ENCODE measurements at places on chromosomes 13 and 19.
A peak's percentile ranks its signal among the peaks of the same experiment; 100 is the strongest.

DNA sequence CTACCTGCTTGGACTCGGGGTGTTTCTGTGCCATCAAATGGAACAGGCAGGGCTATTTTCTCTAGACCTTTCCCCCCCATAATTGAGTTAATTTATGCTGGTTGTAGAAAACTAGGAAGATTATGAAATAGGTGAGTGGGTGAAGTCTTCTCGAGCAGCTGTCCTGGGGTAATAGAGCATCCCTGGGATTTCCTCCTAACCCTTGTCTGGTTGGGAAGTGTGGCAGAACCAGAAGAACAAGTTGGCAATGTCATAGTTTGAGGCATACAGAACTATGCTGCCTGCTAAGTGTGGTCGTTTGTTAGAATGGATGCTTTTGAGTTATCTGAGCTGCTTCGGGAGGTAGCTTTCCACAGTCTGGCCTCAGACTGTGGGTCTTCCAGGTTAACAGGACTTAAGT lies 3.7 kb downstream of the GATAD2A start:
- DNase-seq = no peak

DNA sequence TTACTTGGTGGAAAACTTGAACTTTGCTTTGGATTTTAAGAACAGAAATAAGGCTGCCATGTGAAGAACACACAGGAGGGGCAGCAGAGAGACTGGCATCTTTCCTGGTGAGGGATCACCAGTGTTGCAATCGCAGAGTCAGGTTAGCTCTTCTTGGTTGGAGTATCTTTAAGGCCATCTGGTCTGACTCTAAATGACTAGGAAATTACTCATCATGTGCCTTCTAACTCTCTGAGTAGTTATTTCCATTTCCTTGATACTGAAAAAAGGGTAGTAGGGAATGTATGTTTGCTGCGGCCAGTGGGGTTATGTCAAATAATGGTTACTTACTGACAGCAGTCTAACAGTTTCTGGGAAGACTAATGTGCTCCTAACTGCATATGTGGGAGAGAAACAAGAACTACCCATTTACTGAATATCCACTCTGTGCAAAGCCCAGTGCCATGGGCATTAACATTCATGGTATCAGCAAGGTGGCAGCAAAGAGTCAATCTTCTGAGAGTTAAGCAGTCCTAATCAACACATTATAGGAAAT lies 122.1 kb downstream of the COG6 start:
- DNase-seq = no peak

- DNase-seq = no peak
These were observed 472.2 kb downstream of the TDRD3 start for GRCh38 chr13:60869225-60869624.

GRCh38 chr13:51689663-51689996 lies 105.4 kb downstream of the WDFY2 start:
- DNase-seq = no peak

DNA sequence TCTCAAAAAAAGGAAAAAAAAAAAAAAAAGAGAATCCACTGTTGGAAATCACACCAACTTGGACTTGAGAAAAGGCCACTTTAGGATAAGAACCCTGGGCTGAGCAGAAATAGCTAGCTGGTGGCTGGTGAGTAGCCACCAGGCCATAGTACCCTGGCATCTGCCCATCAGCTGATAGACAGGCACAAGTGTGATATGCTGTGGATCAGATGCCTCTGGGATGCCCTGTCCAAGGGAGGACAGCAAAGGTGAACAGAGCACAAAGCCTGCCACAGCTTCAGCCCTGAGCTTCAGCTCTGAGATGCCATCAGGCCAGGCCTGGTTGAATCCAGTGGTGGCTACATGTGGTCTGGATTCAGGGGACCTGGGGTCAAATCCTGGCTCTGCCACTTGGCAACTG lies 8.7 kb downstream of the SIRT2 start:
- DNase-seq = no peak

DNA sequence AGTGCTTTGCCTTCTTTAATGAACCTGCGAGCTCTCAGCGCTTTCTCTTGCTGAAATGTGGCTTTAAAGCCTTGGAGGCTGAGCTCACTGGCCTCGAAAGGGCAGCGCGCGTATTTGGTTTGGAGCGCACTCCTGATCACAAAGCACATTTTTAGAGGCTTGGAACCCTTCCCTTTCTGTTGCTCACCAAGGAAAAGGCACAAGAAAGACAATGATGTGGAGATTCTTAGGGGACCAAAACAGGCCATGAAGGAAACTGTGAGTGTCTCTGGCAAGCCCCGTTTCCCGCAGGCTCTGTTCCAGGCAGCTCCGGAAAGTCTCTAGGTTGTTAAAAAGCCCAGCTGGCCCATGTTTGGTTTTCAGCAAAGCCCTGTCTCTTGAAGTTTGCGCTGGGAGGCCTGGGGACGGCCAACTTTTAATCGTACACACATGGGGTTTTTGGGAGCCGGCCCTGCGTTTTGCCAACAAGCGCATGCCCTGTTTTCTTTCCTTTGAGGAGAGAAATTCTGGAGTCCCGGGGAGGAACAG lies 9.4 kb upstream of the SPC24 start:
- no peak for DNase-seq

GRCh38 chr13:78326633-78327032 lies 276.7 kb downstream of the POU4F1 start:
- DNase-seq = peak; percentile 52

DNA sequence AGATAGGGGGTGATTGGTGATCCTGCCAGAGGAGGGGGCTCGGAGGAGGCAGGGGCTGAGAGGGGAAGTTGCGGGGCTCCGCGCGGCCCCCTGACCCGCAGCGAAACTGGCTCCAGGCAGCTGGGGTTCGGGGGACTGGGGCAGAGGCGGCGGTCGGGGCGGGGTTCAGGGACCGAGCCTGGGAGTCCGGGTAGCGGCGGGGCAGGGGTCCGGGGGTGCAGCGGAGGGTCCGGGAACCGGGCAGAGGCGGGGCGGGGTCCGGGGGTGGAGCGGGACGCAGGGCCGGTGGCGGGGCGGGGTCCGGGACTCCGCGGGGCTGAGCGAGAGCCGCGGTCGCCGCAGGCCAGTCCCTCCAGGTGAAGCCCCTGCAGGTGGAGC lies 1.2 kb downstream of the MADCAM1 start:
- DNase-seq = no peak

DNA sequence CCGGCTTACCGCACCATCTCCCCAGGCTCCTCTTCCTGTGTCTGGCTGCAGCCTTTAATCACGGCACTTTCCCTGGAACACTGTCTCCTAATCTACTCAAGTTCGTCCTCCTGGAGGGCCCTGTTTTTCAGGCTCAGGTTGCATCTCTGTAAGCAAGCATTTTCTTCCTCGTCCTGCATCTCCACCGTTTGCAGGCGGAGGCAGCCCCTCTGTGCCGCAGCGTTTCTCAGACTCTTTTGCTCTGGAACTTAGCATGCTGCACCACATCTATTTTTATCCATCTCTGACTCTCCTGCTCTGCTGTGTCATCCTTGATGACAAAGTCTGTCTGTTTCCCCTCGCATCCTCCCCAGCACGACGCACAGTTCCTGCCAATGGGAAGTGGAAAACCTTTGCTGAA lies 117.5 kb downstream of the ATP8A2 start:
- DNase-seq = no peak

DNA sequence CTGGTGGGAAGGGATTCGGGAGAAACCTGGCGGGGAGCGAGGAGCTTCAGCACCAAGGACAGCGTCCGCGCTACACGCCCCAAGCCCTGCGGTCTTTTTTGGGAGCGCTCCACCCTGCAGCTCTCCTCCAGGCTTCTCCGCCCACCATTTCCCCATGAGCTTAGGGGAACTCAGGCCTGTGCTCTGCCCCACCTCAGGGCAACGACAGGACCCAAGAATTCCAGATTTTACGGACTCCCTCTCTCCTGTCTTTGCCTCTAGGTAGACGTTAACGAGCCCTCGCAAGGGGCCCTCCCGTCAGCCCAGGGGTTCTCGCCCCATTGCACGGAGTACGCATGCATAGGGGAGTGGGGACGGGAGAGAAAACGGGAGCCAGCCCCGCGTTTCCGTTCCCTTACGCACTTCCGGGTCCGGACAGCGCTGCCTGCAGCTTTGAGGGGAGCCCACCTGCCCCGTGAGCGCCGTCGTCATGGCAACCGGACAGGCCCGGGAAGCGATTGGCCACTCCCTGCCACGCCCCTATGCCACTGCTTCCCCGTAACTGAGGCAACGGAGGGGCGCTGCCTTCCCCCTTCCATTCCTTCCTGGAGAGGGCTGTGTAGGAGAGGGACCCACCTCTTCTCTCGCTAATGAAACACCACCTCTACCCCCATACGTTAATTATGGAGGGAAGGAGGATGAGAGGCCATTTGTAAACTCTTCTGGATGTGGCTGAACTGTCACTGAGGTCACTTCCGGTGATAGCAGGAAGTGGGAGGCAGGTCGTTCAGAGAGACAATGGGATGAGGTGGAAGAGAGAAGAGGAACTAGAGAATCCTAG lies 20.8 kb downstream of the NOVA2 start:
- DNase-seq = no peak

- no peak for DNase-seq
These were observed 8.1 kb downstream of the KRI1 start for GRCh38 chr19:10557603-10558197.

DNA sequence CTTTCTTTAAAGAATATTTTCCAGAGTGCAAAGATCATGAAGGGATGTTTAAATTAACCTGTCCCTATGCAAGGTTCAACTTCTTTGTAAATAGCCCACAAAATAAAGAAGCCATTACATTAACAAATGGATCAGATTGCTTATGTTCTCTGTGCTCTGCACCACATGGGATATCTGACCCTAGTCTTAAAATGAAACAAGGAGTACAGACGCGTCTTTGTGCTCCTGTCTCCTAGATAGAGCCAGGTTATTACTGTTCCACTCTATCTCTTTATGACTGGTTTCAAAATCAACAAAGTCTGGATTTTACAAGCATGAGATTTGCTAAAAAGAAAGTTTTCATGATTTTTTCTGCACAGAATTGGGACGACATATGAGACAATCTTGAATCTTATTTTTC lies 339.4 kb downstream of the KLF12 start:
- no peak for DNase-seq

- DNase-seq = no peak
These were observed 27.5 kb upstream of the SERPINE3 start for GRCh38 chr13:51311957-51312520.

GRCh38 chr13:53807251-53807834 lies 778.7 kb downstream of the OLFM4 start:
- no peak for DNase-seq

GRCh38 chr13:73092829-73093228 lies 34.0 kb downstream of the KLF5 start:
- DNase-seq = no peak

DNA sequence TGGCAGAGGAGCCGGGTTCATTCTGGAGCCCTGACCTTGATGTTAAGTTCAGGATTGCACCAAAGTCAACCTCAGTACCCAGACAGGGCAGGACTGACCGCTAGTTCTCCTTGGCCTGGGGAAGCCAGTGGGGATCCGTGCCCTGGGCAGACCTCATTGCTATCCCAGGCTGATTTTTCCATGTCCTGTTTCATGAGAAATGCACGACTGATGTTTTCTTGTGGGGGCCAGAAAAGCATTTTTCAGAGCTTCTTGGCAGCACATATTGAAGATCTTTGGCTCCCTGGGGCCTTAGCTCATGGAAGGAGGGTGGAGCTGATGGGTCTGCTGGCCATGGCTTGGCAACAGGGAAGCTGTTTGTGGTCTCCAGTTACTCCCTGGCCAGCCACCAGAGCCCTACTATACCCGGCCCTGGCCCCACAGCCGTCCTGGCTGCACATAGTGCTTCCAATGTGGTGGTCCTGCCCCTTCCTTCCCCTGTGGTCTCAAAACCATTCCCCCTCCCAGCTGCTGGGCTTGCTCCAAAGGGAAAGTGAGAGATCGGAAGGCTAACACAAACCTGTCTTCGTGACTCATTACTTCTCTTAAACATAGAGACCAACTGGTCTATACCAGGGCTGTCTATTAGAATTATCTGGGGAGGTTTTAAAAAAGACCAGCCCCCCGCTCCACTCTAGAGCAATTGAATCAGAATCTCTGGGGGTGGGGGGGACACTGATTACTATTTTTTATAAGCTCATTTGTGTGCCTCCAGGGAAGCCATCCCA lies 11.2 kb downstream of the IL17D start:
- DNase-seq = no peak

- no peak for DNase-seq
These were observed 872 bp downstream of the FARSA start for GRCh38 chr19:12932392-12933286.

DNA sequence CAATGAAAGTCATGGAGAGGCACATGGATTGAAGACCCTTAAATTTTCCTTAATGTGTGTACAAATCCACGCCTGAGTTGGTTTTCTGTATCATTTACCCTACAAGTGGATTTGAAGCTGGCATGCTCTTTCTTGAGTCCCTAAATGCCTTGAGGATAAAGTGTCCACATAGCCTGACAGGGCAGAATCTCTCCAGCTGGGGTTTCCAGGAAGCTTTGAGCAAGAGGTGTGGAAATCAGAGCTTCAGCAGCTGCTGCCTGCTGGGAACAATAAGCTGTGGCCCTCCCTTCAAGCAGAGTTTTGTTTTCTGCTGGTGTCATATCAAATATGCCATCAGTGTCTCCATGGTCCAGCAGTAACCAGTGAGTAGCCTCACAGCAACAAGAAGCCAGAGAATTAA lies 120.3 kb upstream of the SERTM1 start:
- no peak for DNase-seq

DNA sequence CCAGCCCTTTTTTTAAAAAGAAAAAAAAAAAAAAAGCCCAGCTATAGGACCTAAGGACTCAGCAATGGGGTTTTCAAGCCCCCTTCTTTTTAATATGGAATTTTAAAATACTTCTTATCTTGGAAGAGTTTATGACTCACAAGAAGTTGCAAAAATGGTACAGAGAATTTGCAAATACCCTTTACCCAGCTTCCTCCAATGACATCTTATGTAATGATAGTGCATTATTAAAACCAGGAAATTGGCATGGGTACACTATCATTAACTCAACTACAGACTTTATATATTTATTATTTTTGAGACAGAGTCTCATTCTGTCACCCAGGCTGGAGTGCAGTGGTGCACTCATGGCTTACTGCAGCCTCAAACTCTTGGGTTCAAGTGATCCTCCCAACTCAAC lies 16.1 kb downstream of the TMEM38A start:
- DNase-seq = no peak

GRCh38 chr13:76912476-76912875 lies 26.3 kb upstream of the KCTD12 start:
- no peak for DNase-seq

GRCh38 chr19:50549059-50549926 lies 18.9 kb downstream of the LRRC4B start:
- no peak for DNase-seq

GRCh38 chr13:39448834-39449233 lies 154.2 kb downstream of the LHFPL6 start:
- DNase-seq = no peak

DNA sequence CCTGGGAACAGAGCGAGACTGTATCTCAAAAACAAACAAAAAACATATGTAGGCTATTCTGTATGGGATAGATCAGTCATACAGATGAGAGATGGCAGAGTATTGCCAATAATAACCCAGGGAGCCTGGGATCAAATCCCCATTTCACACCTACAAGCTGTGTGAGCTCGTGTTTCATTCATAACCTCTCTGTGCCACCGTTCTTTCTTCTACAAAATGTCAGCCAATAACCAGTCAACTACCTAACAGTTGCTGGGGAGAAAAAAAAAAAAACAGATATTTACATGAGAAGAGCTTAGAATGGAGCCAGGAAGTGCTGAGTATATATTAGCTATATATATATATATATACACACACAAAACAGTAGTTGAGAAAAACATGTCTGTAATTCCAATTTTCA lies 6.5 kb upstream of the IFNL2 start:
- DNase-seq = no peak
